MCF 10A (cell line): ENCODE measurements at places on chromosomes 2 and 18. TPM values are rescaled to one million over a fixed set of nuclear protein-coding genes. Genes with fewer than 3 reads are reported as not detected.

DNA sequence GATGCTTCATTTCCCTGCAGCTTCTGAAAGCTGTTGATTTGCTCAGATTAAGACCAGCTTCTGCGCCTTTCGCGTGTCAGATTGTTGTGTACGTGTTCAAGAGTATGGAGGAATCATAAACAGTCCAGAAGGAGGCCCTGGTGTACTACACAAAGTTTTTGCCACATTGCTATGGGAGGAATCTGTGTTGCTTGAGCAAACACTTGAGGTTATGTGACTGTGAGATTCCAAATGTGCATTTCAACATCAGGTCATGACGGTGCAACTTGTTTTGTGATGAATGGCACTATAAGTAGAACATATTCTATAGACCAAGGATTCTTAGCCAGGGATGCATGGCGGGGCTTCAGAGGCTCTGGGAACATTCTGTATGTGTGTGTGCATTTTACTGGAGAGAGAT, 35.0 kb downstream of the SRSF7 start:
- no peak overlapping the region for H3K4me3 ChIP-seq
- no peaks in the 10 kb centered on the region for H3K27me3 ChIP-seq
- no peaks in the 10 kb centered on the region for H3K36me3 ChIP-seq
- peaks cover 11% of the 10 kb centered on the region for H3K4me1 ChIP-seq

- peak overlapping the region; percentile 86 for H3K27ac ChIP-seq
- peaks cover 22% of the 10 kb centered on the region for H3K4me1 ChIP-seq
- H3K36me3 ChIP-seq = peaks cover 8% of the 10 kb centered on the region
Measured at GRCh38 chr2:190468814-190469569, 60.8 kb downstream of the MFSD6 start.

Gene KIF5C
- 0.10 and 0.21 TPM in 2 replicates for total RNA-seq

Gene RTP5
- total RNA-seq = not detected in 2 replicates

Gene BUB1
- total RNA-seq = 23.0 and 25.5 TPM in 2 replicates
